ENCODE measurements at places on chromosomes 7 and 10.

DNA sequence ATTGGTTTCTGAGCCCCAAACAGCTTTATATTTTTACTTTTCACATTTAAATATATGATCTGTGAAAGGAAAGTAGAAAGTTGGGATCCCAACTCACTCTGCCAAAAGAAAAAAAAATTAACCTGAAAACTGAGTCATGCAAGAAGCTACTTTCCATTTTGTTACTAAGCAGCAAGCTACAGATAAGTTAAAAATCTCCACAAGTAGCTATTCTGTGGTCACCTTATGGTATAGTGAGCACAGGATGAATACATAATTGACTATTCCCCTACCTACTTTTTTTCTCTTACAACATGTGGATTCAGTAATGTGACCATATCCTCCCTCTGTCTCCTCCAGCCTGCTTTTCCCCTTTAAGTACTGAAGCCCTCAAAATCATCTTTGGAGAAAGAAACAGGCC is 30.3 kb upstream of the CREB3L2 start:
- no peak for DNase-seq

GRCh38 chr10:35012781-35013180 is 77.4 kb downstream of the CUL2 start:
- DNase-seq, result no peak

DNA sequence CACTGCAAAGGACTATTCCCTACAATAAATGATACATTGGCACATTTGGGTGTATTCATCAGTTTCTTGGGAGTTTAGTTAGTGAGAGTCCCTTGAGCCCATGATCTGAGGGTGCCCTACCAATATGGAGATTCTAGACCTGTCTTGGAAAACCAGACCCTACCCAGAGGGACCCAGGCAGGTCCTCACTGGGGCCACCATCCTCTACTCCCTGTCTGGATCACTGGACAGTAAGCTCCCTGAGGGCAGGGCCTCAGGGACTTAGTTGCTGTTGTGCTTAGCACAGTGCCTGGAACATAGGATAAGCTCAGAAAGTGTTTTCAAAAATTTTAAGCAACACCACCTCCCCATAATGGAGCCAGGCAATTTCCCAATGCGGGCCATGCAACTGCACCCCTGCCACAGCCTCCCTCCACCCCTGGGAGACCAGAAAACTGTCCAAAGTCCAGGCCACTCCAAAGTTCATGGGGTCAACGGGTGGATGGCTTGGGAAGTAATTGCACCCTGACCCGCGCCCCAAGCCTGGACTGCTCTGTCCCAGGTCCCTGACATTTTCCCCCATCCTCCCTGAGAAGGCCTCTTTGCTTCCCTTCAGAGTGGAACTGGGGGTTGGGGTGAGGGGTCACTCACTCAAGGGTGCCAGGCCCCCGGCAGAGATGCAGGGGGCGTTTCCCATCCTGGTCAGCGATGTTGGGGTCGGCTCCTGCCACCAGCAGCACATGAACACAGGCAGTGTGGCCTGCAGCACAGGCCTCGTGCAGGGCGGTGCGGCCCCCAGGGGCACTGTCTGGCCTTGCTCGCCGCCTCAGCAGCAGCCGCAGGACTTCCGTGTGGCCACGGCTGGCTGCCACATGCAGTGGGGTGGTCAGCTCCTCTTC is 1.0 kb downstream of the ASB10 start:
- no peak for DNase-seq

DNA sequence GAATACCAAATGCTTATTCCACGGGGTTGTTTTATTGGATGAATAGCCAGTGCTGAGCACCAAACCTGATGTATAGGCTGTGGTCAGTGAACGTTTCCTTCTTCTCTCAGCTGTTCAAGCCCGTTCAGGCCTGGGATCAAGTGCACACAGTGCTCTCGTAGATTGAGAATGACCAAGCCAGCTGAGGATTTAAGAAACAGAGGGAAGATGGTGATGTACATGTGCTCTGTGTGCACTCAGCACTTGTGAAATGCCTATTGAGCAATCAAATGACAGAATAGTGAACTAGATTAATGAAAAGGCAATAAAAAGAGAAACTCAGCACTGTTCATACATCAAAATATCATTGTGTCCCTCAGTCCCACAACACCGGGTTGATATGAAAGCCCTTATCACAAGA is 302.5 kb downstream of the BMPER start:
- no peak for DNase-seq

- DNase-seq, result no peak
Measured at GRCh38 chr7:110721395-110721794, 369.5 kb upstream of the LRRN3 start.

GRCh38 chr10:102150970-102151773 is 1.0 kb upstream of the NOLC1 start:
- no peak for DNase-seq

GRCh38 chr7:93185303-93186027 is 37.3 kb upstream of the SAMD9L start:
- DNase-seq, result no peak

GRCh38 chr10:124721330-124722045 is 22.7 kb downstream of the FAM53B start:
- DNase-seq, result no peak

DNA sequence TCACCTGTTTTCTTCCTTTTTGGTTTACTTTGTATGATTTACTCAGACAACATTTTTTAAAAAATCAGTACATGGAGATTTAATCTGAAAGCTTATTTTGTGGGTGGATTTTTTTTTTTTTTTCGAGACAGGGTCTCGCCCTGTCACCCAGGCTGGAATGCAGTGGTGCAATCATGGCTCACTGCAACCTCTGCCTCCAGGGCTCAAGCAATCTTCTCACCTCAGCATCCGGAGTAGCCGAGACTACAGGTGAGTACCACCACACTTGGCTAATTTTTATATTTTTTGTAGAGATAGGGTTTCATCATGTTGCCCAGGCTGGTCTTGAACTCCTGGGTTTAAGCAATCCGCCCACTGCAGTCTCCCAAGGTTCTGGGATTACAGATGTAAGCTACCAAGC is 2.5 kb downstream of the GSTO1 start:
- no peak for DNase-seq

- DNase-seq, result no peak
Measured at GRCh38 chr7:72249106-72249505, 163.0 kb downstream of the CALN1 start.

DNA sequence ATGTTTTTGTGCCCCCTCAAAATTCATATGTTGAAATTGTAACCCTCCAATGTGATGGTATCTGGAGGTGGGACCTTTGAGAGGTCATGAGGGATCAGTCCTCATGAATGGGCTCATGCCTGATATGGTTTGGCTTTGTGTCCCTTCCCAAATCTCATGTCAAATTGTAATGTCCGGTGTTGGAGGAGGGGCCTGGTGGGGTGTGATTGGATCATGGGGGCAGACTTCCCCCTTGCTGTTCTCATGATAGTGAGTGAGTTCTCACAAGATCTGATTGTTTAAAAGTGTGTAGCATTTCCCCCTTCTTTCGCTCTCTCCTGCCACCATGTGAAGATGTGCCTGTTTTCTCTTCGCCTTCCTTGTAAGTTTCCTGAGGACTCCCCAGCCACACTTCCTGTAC is 53.4 kb downstream of the TLL2 start:
- DNase-seq, result no peak

DNA sequence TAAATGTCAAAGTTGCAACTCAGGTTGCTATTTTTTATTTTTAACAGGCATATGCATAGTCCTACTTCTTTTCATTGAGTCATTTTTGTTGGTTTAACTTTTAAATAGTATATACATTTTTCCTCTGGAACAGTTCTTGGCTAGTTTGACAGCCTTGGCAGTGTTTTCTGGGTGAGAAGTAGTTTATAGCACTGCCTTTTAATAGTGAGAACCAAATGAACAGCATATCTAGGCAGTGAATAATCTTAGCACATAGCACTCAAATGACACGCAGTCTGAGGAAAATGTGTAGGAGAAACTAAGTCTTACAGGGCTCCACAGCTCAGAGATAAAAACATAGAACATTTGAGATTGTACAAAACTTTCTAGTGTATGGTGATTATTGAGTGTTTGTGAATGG is 265.5 kb upstream of the POT1 start:
- no peak for DNase-seq

DNA sequence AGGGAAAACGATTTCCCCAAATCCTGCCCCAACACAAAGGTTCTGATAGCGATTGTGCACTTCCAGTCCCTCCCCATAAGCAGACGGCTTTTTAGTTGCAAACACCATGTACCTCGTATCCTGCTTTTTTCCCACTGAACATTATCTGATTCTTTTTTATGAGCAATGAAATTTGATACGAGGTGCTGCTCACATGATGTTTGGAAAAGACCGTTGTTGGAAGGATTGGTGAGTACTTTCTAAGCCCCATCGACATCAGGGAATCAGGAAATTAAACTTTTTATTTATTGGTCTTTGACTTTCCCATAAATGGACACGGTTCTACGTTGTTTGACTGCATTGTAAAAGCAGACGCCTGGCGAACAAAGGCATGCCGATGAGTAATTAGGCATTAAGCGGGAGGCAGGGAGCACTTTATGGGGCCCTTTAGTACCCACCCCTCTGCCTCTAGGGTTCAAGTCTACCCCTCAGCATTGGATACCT is 49.4 kb downstream of the TEX36 start:
- no peak for DNase-seq

DNA sequence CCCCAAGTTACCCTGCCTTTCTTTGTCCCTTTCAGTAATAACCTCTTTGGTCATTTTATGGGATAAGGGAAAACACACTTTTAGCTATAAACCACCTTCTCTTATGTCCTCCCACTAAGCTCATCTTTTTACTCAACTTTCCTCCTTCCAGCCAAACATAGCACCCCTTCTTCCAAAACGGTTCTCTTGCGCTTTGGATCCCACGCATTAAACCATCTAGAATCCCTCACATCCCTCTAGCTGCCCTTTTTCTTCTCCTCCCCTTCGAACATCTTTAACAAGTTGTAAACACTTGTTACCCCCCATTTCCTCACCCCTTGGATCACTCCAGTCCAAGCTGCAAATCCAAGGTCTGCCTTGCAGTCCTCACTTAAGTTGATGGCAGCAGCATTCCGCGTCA is 13.4 kb downstream of the WAPL start:
- no peak for DNase-seq

DNA sequence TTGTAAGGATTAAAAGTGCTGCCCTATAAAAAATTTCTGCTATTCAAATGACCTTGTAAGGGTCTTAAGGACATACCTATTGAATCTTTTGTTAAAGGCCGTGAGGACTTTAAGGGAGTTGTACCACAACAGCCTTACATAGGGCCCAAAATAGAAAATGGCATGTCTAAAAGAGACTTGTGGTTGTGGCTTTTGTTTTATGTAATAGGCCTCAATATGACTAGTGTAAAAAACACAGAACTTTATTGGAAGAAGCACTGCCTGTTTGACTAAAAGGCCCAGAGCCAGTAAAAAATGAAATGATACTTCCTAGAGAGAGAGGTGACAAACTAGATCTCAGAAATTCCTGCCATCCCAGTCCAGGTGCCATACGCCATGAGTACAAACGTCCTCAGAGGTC is 286.6 kb downstream of the SEMA3D start:
- no peak for DNase-seq

DNA sequence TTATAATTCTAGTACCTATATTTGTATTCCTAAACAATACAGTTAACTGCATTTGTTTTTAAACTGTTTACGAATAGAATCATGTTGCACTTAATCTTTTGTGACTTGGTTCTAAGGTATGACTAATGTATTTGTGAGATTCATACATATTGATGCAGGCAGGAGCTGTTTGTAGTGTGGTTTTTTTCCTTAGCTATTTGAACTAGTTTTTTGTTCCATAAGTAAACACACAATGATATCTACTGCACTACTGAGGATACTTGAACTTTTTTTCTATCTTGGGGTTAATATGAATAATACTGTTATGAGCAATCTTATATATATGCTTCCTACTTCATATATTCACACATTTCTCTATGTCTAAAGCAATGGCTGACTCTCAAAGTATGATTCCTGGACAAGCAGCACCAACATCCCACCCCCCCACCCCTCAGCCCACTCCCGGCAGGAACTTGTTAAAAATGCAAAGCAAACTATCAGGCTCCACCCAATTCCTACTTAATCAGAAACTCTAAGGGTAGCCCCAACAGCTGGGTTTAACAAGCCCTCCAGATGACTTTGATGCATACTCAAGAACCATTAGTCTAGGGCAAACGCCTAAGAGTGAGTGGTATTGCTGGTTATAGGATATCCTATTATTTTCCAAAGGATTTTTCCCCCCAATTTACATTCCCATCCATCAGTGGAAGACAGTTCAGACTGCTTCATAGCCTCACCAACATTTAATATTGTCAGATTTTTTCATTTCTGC is 25.8 kb downstream of the BRAF start:
- DNase-seq, result no peak

- no peak for DNase-seq
Measured at GRCh38 chr10:33791272-33791660, 456.8 kb upstream of the NRP1 start.

- no peak for DNase-seq
Measured at GRCh38 chr7:2525658-2526630, 6.4 kb downstream of the LFNG start.

- DNase-seq, result no peak
Measured at GRCh38 chr7:55657654-55658053, 85.4 kb upstream of the VOPP1 start.

DNA sequence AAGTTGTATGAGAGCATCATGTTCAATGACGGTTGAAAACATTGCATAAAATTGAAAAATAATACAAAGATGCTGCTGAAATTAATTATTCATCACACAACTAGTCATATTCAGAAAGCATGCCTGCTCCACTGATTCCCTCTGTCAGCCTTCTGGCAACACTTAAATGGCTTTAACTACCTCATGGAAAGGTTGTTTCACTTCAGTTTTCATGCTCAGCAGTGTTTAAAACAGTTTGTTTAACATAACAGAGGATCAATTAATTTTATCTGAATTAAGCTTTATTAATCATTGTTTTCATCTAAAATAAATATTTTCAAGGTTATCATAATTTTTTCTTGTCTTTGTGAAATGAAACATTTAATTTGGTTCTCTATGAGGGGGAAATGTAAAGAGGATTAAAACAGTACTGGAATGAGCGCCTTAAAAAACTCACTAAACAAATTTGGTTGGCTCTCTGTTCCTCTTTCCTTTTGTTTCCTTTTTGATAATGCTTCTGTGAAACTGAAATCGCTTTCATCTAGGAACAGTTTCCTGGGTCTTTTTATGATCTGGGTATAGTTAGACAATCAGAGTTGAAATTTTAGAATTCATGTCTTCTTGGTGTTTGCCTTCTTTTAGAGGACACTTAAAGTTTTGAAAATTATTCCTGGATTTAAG is 427.4 kb downstream of the SH2D4B start:
- no peak for DNase-seq

- DNase-seq, result no peak
Measured at GRCh38 chr10:35778306-35778705, 136.2 kb upstream of the FZD8 start.

DNA sequence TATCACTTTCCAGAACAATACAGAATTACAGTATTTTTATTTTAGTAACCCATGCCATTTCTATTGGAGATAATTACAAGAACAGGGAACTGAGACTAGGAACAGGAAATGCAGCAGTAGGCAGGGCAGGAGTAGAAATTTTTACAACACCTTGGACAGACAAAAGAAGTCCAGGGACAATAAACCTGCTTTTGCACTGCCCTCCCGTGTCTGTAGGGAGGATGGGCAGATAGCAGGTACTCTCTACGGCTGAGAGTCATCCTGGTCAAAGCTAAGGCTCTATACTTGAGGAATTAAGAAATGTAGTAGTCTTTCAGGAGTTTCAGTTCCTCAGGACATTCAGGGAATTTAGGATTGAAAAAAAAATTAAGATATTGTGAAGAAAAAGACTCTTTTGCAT is 63.4 kb downstream of the VAX1 start:
- no peak for DNase-seq

- no peak for DNase-seq
Measured at GRCh38 chr7:1662101-1662500, 8.0 kb upstream of the ELFN1 start.

All from activated effector memory CD4-positive, alpha-beta T cell treated with Interleukin-2 at 50 U/mL for 16 hours (primary cell).